ENCODE measurements at places on chromosomes 7 and 10.

DNA sequence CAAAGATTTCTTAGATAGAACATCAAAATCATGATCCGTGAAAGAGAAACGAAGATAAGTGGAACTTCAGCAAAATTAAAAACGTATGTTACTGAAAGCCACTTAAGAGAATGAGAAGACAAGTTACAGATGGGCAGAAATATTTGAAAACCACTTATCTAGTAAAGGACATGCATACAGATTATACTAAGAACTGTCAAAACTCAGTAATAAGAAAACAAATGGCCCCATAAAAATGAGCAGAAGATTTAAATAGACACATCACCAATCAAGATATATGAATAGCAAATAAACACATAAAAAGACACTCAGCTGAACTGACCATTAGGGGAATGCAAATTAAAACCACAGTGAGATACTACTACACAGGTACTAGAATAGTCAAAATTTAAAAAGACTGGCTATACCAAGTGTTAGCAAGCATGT lies 343.7 kb downstream of the PTEN start:
- no peak for DNase-seq

GRCh38 chr7:4613846-4614548 lies 68.1 kb upstream of the FOXK1 start:
- no peak for DNase-seq

DNA sequence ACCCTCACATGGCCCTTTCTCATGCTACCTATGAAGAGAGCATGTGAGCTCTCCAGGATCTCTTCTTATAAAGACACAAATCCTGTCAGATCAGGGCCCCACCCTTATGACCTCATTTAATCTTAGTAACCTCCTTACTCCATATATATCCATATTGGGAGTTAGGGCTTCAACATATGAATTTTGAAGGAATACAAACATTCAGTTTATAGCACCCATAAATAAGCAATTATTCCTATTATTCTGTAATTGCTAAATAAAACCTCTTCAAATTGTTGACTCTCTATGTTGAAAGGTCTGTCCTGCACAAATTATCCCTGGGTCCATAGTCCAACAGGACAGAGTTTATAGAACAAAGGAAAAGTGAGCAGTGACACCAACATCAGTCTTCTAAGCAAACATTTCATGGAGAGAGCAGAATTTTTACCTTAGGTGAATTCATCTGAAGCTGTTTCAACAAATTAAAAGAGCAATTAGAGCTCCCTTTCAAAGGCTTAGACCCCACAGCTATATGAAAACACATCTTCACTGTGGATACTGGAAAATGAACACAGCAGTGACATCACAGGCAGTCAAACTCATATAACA lies 12.2 kb downstream of the DOCK4 start:
- DNase-seq: no peak

GRCh38 chr7:114086537-114086913 lies 167.7 kb upstream of the PPP1R3A start:
- DNase-seq: no peak

DNA sequence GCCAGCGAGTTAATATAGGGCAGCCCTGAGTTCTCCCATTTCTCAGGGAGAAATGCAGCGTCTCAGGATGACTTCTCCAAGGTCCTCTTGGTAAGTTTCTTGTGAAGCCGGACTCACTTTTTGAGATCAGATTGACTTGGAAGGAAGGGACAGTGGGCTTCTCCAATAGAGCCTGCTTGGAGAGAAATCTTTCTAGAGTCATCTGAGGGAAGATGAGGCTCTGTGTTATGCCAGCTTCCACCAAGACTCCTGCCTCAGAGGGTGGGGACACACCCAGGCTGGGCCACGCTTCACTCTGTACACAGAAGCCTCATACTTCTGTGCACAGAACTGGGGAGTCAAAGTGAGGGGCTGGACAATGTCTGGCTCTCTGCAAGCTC lies 5.6 kb downstream of the C10orf105 start:
- no peak for DNase-seq

DNA sequence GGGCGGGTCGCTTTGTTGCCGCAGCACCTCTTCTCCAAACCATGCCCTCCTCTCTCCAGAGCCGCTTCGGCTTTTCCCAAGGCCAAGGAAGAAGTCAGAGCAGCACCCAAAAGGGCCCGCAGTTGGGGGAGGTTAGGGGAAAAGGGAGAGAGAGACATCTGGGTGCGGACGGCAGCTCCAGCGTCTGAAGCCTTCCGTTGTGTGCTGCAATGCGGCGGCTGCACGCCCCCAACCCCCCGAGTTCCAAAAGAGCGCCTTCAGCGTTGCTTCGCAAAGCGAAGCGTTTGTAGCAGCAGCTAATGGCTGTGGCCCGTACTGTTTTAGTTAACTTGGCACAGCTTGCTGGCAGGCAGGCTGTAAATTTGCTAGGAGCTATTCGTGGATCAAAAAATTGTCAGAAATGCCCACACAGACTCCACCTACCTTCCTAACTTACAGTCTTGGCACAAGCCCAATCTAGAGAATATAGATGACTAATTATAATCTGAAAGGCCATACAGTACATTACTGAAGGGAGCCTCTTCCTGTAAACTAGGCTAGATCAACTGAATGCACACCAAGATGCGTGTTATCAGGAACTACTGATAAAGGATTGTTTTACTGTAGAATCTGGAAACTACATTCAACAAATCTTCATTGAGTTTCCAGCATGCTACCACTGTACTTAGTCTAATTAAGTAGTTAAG lies 1.1 kb upstream of the KBTBD2 start:
- no peak for DNase-seq

DNA sequence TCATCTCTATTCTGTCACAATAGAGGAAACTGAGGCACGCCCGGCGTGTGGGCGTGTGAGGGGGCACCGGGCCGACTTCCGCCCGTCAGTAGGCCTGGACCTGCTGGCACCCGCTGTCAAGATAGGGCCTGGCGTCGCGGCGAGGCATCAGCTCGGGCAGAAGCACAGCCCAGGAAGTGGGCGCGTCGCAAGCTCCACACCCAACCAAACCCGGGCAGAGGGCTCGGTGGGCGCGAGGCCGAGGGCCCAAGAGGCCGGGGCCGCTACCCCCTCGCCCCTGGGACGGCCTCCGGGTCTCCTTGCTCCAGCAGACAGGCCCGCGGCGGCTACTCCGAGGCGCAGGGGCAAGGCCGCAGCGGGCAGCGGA lies 91.2 kb downstream of the SPAG6 start:
- DNase-seq: no peak

- DNase-seq: no peak
Measured at GRCh38 chr10:58209669-58210068, 58.0 kb downstream of the IPMK start.

DNA sequence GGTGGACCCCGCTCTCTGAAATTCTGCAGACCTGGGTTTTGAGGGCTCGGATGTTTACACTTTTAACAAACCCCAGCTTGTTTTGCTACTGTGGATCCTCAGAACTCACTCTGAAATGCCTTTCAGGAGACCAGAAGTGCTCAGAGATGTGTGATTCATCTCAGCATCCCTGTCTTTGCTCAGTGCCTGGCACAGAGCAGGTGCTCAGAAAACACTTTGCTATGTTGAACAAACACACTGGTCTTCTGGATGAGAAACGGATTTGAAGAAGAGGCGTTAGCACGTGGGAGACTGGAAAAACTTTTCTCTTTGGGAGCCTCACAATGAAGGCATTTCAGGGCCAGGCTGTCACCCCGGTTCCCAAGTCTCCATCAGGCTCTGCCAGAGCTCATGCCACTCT lies 53.3 kb downstream of the SH3PXD2A start:
- no peak for DNase-seq

DNA sequence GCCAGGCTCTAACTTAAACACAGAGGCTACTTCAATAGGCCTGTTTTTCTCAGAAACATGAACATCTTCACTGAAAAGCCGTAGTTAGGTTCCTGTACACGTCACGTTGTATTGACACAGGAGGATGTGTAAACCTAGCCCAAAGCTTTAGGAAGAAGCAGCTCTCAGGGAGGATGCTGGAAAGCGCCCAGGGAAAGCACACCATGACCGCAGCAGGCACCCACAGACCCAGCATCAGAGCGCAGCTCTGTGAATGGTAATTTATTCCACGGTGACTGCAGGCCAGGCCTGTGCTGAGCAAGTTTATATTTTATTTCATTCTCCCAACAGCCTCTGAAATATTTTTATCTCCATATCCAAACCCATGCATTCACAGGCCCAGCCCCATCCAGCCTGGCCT lies 51.1 kb downstream of the ASB13 start:
- DNase-seq: no peak

- no peak for DNase-seq
Measured at GRCh38 chr7:43362652-43363034, 220.3 kb upstream of the STK17A start.

DNA sequence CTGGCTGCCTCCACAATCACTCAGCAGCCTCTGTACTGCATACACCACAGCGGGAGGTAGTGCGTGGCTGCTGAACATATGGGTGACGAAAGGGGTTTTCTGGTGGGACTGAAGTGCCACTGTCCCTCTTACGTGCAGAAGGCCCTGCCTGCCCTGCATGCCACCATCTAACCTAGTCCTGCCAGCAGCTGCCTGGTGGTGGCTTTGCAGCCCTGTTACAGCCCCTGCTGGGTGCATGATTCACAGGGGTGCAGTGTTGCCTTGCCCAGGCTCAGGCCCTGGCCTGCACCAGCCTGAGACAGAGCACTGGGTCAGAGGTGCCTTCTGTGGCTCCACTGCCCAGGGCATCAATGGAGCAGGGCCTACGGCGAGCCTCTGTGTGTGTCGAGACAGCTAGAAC lies 50.1 kb downstream of the SYPL1 start:
- no peak for DNase-seq

DNA sequence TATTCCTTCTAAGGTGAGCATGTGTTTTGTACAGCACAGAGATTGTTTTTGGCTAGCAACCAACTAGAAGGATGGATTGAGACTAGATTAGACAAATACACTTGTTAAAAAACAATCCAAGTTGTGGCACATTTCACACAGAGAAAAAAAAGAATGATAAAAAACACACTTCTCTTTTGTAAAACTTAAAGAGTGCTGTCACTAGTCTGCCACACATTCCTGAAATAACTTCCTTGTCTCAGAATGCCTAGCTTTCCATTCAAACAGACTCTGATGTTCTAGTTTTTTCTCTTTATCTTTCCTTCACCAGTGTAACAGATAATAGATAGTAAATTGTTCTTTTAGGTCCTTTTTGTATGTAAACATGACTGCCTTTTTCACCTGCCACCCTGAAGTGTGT lies 11.4 kb downstream of the DLD start:
- no peak for DNase-seq

DNA sequence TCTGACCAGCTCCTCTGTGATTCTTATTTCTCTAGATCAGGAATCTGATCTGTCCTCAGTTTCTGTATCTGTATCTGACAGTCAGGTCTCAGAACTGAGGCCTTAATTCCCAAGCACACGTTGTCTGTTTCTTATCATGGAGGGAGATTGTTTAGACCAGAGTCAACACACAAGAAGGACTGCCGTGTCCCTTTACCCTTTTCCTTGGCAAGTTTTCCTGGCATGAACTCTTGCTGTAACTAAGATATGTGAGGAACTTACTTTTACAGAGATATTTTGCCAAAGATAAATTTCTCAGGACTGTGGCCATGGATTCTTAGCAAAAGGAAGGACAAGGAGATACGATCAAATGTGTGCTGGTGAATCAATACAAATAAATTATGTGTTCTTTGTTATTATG lies 181.0 kb downstream of the SORCS3 start:
- DNase-seq: no peak

GRCh38 chr10:97188261-97188711 lies 2.5 kb upstream of the SLIT1 start:
- no peak for DNase-seq

- no peak for DNase-seq
Measured at GRCh38 chr10:58164517-58164916, 103.2 kb downstream of the IPMK start.

DNA sequence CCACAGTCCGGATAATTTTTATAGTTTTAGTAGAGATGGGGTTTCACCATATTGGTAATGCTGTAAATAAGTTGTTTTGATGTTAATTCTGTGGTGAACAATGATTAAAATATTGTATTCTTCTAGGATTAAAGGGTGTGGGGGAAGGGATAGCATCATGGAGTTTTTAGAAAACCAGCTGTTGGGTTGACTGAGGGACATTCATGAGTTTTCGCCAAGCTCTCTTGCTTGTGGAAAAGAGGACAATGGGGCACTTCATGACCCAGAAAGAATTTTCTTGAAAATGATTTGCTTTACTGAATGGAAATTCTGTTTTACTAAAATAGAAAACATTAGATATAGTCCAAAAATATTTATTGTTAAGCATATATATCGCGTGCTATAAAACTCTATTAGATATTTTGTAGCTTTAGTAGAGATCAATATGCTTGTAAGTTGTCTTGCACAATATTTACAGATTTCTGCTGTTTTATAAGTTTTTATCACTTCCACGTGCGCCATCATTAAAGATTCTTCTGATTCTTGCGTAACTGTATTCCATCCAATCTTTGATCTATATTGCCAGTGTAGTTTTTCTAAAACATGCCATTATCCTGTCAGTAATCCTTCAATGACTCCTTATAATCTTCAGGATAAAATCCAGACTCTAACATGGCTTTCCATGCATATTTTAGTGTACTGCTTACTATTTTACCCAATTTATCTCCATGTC lies 41.8 kb downstream of the LCOR start:
- no peak for DNase-seq

- DNase-seq: no peak
Measured at GRCh38 chr7:127066974-127067373, 185.8 kb downstream of the GRM8 start.

- no peak for DNase-seq
Measured at GRCh38 chr7:20601121-20601520, 14.3 kb upstream of the ABCB5 start.

- DNase-seq: no peak
Measured at GRCh38 chr7:39468808-39469374, 97.3 kb upstream of the YAE1 start.

GRCh38 chr7:123712619-123713018 lies 36.2 kb downstream of the WASL start:
- no peak for DNase-seq

- DNase-seq: no peak
Measured at GRCh38 chr10:94623572-94623971, 60.0 kb upstream of the CYP2C18 start.

GRCh38 chr7:1996816-1997215 lies 235.9 kb downstream of the MAD1L1 start:
- no peak for DNase-seq

DNA sequence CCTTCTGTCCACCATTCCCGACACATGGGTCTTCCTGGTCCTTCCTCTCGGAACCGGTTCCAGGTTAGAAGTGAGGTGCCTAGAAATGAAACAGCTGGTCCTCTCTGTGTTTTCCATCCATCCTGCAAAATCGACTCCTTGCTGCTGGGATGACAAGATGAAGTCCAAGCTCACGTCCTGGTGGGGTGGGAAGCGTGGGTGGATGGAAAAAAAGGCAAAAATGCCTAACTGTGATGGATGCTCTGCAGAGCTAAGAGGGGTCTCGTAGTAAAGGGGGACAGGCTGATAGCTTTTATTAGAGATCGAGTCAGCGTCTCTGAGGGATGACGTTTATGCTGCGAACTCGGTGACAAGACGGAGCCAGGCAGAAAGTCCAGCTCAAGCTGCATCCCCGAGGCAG lies 14.1 kb downstream of the CALML5 start:
- no peak for DNase-seq

GRCh38 chr7:70318511-70318910 lies 720.2 kb downstream of the AUTS2 start:
- no peak for DNase-seq
